DND-41 (cell line): ENCODE measurements at places on chromosomes 13 and 19.

DNA sequence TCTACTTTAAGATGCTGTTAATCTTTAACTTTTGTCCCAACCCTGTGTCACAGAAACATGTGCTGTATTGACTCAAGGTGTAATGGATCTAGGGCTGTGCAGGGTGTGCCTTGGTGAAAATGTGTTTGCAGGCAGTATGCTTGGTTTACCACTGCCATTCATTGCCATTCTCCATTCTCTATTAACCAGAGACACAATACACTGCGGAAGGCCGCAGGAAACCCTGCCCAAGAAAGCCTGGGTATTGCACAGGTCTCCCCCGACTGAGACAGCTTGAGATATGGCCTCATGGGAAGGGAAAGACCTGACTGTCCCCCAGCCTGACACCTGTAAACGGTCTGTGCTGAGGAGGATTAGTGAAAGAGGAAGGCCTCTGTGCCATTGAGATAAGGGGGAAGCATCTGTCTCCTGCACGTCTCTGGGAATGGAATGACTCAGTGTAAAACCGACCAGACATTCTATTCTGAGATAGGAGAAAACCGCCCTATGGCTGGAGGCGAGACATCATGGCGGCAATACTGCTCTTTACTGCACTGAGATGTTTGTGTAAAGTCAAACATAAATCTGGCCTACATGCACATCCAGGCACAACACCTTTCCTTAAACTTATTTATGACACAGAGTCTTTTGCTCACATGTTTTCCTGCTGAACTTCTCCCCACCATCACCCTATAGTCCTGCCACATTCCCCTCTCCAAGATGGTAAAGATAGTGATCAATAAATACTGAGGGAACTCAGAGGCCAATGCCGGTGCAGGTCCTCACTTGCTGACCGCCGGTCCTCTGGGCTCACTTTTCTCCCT lies 13.1 kb upstream of the ZNF888 start:
- no peak for DNase-seq

DNA sequence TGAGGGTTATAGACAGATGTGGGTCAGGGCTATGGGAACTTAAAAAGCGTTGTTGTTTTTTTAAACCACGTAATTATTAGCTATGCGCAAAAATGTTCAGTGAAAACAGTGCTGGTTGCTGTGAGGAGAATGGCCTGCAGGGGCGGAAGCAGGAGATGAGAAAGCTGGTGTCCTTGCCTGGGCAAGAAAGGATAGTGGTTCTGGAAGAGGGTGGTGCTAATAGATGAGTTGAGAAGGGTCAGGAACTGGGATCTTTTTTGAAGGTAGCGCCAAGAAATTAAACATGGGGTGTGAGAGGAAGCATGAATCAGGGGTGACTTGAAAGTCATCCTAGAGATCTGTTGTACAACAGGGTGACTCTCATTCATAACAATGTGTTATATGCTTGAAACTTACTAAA lies 4.8 kb upstream of the SMG9 start:
- no peak for DNase-seq

DNA sequence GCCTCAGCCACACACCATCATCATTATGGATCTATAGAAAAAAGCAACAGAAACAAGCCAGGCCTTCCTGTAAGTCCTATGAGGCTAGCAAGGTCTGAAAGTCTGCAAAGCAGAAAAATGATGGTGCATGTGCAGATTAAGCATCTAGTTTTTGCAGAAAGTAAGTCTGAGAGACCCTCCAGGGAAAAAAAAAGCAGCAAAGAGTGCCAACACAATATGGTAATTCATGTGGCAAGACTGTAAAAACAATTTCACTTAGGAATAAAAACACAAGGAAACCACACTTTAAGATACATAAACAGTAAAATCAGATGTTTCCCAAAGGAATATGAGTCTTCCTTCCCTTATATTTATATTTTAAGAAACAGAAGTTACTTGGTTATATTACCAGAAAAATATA lies 112.3 kb upstream of the FBXL3 start:
- DNase-seq: no peak

GRCh38 chr19:1256646-1257474 lies 8.5 kb downstream of the MIDN start:
- DNase-seq: no peak

- DNase-seq: no peak
Measured at GRCh38 chr13:35712907-35713761, 236.6 kb upstream of the MAB21L1 start.

DNA sequence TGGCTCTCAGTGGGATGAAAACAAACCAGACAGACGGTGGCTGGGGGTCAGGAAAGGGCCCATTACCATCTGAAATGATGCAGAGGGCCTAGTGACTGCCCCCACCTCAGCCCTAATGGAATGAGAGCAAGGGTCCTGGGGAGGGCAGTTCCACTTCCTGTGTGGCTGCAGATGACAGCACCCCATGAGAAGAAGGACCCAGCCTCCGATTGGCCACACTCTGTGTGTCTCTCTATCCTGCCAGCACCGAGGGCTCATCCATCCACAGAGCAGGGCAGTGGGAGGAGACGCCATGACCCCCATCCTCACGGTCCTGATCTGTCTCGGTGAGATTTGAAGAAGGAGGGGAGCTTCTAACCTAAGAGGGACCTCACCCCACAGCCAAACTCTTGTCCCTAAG lies 498 bp downstream of the LILRB1 start:
- no peak for DNase-seq

- no peak for DNase-seq
Measured at GRCh38 chr13:60012488-60012887, 151.2 kb downstream of the DIAPH3 start.
